ENCODE measurements at places on chromosomes 1 and 21.

GRCh38 chr1:83760226-83761021 is 238.5 kb downstream of the TTLL7 start:
- DNase-seq = no peak

DNA sequence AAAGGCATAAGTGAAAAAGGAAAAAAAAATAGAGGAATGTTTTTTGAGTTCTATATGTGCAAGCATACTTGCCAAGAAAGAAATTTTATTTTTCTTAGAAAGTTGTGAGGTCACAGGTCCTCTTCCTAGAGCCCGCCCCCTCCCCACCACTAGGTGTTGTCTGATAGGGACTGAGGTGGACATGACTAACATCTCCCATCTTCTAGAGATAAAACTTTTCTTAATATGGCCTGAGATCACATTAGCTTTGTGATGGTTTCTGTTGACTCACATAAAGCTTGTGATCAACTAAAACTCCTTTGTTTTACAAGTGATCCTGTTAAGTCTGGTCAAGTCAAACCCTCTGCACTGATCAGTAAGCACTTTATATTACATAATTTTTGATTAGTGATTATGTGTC is 33.4 kb upstream of the CITED4 start:
- DNase-seq = no peak

DNA sequence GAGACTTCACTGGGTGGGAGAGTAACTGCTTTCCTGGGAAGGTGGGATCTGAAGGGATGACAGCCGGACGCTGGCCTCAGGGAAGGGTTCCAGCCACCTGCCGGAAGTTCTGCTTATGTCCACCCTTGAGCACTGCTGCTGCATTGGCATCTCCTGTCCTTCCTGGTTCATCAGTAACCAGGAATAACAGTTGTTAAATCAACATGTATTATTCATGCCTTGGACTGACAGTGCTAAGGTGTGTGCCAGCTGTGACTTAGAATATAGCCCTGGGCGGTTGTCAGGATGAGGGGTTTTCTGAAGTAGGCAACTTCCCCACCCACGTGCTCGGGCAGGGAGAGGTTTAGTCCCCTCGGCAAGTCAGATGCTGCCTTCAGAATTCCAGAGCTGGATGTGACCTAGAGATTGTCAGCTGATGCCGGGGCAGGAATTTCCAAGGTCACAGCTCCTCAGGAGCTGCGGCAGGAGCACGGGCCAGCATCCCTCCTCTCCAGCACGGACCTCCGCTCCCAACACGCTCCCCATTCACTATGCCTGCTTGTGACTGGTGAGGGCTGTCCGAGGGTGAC is 17.9 kb downstream of the CLDN14 start:
- no peak for DNase-seq

- DNase-seq = no peak
Measured at GRCh38 chr1:97864615-97865014, 56.2 kb downstream of the DPYD start.

GRCh38 chr21:42750737-42751530 is 97.5 kb downstream of the PDE9A start:
- DNase-seq = no peak

DNA sequence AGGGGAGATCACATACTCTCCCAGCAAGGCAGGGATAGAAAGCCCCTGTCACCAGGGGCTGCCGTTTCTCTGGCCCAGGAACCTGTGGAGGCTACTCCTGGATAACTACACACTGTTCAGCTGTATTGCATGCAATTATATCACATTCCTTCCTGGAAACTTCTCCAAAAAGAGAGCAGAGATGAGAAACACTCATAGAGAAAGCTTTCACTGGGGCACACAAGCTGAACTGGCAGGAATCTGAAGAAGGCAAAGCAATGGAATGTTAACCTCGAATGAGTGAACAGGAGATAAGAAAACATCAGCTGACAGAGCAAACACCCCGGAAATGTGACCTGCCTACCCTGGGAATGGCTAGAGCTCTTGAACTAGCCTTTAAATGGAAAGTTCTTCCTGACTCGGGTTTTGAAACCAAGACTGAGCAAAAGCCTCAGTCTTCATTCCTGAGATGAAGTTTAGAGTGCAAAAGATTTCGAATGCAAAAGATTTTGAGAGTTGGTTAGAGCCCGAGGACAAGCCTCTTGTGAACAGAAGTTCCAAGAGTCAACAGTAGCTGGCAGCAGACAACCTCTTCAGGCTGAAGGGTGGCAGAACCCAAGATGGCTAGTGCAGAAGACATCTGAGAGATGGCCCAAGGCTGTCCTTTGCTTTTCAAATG is 32.3 kb downstream of the CCN1 start:
- DNase-seq = no peak

GRCh38 chr21:35646606-35647005 is 413.7 kb downstream of the SETD4 start:
- no peak for DNase-seq

GRCh38 chr21:34199121-34199910 is 125.9 kb downstream of the MRPS6 start:
- DNase-seq = no peak

- no peak for DNase-seq
Measured at GRCh38 chr1:44048532-44049215, 17.4 kb upstream of the SLC6A9 start.

DNA sequence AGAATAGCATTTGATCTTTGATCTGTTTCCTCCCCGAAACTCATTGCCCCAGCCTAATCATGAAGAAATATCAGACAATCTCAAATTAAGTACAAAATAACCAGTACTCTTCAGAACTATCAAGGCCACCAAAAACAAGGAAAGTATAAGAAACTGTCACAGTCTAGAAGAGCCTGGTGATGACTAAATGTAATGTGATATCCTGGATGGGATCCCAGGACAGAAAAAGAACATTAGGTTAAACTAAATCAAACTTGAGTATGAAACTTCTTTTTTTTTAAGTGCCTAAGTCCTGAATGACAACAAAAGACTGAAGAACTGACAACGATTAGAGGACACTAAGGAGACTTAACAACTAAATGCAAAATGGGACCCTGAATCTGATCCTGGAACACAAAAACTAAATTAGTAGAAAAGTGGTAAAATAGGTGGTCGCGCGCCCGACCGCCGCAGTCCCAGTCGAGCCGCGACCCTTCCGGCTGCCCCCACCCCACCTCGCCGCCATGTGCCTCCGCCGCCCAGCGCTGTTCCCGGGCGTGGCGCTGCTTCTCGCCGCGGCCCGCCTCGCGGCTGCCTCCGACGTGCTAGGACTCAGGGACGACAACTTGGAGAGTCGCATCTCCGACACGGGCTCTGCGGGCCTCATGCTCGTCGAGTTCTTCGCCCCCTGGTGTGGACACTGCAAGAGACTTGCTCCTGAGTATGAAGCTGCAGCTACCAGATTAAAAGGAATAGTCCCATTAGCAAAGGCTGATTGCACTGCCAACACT is 5.5 kb upstream of the PRKAB2 start:
- DNase-seq = no peak

DNA sequence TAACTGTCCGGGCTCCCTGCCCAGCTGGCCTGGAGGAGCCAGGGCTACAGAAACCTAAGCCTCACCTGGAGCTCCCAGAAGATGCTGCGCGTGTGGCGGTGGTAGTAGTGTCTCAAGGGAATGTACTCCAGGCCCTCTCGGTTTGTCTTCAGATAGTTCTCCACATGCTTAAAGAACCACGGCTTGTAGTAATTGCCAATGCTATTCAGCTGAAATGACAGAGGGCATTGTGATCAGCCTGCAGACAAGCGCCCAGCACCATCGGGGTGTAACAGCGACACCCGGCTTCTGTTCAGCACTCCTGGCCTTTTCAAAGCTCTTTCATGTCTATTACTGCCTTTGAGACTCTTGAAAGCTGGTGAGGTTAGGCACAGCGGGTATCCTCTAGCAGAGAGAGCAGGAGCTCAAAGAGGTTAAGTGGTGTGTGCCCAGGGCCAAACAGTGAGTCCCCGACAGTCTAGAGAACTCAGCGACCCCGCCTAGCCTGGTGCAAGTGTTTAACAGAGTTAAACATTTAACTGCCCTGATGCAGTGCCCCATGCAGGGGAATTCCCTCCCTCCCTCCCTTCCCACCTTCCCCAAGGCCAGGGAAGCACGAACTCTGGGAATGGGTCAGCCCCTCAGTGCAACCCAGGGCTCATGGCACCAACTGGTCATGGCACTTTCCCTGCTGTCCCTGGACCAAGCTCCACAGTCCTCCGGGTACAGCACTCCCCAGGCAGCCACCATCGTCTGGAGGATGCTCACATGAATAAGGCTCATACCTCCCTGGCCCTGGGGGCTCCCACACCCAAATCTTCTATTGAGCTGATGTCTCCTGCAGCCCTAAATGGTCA is 21.5 kb downstream of the DHCR24 start:
- no peak for DNase-seq

DNA sequence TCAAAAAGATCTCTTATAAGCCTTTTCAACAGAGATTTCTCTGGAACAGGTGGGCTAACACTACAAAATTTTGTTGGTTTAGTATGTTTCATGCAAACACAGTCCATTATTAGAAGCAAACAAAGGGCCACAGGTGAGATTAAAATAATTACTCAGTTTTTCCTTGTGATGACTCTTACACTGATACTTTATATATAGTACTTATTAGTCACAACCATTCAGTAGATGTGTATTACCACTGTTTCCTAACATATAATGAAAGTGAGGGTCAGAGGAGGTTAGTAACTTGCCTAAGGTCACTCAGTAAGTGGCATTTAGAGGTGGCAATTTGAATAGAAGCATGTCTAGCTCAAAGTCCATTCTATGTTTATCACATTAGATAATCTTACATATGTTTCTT is 44.2 kb downstream of the CYYR1 start:
- no peak for DNase-seq

GRCh38 chr1:92791487-92792066 is 6.7 kb upstream of the EVI5 start:
- DNase-seq = no peak

- DNase-seq = no peak
Measured at GRCh38 chr1:228097333-228098081, 5.6 kb downstream of the C1orf35 start.

DNA sequence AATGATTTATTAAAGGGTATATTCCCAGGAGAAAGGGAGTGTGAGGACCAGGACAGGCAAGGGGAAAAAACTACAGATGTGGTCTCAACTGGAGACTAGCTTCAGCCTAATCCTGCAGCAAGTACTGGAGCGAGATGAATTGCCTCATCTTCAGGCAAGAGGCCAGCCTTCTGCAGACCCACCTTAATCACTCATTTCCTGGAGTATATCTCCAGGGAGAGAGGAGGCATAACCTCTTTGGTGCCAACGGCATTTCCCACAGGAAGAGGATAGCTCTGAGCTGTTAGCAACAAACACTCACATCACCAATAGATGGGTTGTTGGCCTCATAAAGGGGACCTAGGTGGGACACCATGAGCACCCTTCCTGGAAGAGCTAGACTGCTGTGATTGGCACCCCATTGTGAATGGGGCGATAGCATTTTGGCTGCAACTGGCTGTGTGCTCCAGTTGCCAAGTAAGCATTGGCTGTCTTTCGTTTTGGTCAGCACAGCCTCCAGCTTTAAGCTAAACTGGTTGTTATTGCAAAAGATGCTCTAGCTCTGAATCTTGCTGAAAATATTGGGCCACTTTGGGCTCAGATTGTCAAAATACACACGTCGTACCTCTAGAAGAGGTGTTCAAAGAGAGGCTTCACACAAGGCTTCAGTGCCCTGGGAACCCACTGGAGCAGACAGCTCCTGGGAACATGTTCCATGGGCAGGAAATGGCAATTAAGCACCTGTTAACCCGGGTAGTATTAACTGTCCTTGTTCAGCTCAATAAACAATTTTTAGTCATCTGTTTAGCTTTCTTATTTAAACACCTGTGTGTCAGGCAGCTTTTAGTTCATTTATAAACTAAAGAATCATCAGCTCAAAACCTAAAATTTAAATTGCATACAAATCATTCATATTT is 314.8 kb upstream of the C1orf87 start:
- DNase-seq = no peak

DNA sequence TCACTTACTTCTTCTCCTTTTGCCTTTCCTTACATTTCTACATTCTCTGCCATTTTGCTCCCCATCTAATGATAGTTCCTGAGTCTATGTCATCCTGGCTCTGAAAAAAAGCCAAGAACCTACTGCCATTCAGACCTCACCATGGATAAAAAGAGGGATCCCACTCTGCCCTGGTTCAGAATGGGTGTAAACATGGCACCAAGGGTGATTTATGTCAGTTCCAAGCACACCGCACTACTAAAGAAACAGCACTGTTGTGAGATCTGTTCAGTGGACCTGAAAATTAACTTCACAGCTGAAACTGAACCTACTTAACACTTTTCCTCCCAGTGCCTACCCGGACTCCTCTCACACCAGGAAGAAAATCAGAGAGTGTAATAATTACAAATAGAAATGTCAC is 72.3 kb upstream of the NTPCR start:
- no peak for DNase-seq

- DNase-seq = no peak
Measured at GRCh38 chr1:56222914-56223540, 356.3 kb downstream of the PLPP3 start.
